Tibial nerve (tissue), 4 donors: ENCODE measurements at places on chromosomes 12 and 14.
A peak's percentile ranks its signal among the peaks of the same experiment; 100 is the strongest.

- no peaks in the 10 kb centered on the region for H3K36me3 ChIP-seq
- H3K27ac ChIP-seq, result no peak overlapping the region
- no peaks in the 10 kb centered on the region for H3K4me1 ChIP-seq
- no peaks in the 10 kb centered on the region for H3K27me3 ChIP-seq
These were observed 77.2 kb downstream of the BHLHE41 start for GRCh38 chr12:26047401-26048226.

DNA sequence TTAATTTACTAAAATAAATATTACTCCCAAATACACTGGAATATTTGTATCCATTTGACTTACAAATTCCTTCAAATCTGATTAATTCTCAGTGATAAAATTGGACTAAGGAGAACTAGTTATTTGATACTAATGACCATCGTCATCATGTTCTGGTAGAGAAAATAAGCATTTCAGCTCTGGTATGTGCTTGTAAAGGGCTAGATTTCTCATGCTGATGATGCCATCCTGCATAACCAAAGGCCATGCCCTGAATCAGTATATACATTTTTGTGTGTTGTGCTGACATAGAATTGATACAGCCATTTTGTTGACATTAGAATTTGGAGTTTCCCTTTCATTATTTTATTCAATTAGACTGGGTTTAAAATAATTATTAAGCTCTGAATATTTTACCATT is 148.9 kb downstream of the PCNX1 start:
- no peaks in the 10 kb centered on the region for H3K4me1 ChIP-seq
- no peak overlapping the region for H3K27ac ChIP-seq
- H3K4me3 ChIP-seq, result no peak overlapping the region
- no peaks in the 10 kb centered on the region for H3K27me3 ChIP-seq

- H3K4me1 ChIP-seq, result peaks cover 10% of the 10 kb centered on the region
- no peak overlapping the region for H3K27ac ChIP-seq
- no peaks in the 10 kb centered on the region for H3K36me3 ChIP-seq
- no peak for DNase-seq
- no peak overlapping the region for H3K4me3 ChIP-seq
These were observed 24.7 kb upstream of the TMED10 start for GRCh38 chr14:75201087-75201486.

DNA sequence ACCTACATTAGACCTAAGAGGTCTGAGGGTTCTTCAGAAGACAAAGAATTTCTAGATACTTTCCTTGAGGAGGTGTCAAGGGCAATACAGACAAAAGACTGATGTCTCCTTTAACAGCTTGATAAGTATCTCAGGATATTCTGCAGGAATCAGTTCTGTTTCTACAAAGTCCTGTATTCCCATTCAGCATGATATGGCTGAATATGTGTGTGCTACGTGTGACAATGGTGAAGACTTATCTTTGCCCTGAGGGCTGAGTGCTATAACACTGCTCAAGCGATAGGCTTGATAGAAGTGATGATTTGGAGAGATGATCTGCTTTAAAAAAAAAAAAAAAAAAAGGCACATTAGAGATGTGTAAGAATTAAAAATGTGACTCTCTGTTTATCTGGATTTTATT is 429.7 kb downstream of the EGLN3 start:
- no peaks in the 10 kb centered on the region for H3K27me3 ChIP-seq
- H3K27ac ChIP-seq, result no peak overlapping the region
- no peaks in the 10 kb centered on the region for H3K36me3 ChIP-seq
- no peak for DNase-seq
- no peaks in the 10 kb centered on the region for H3K4me1 ChIP-seq

DNA sequence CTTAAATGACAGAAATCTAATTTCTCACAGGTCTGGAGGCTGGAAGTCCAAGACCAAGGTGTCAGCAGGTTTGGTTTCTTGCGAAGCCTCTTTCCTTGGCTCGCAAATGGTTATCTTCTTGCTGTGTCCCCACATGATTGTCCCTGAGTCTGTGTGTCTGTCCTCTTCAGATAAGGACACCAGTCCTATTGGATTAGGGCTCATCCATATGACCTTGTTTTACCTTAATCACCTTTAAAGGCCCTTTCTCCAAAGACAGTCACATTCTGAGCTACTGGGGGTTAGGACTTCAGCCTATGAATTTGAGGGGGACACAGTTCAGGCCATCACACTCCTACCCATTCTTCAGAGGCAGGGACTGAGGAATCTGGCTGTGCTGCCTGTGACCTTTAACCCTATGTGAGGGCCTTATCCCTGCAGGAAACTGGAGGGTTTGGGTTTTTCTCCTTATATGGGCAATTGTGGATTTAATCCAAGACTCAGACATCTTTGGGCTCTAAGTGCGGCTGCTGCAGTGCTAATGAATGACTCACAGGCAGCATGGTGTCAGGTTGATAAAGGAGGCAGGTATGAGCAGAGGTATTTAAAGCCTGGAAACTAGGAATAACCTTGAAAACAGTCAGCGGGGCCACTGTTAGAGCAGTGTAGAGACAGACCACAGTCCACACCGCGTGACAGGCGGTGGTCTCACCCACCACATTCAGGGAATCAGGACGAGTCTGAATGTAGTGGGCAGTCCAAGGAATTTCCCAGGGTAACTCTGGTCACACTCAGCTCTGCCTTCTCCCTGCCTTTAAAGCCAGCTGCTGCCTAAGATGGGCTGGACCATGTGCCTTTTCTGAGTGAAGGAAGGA is 10.2 kb downstream of the TPCN1 start:
- H3K27ac ChIP-seq, result no peak overlapping the region
- no peak overlapping the region for H3K4me3 ChIP-seq
- DNase-seq, result no peak
- H3K36me3 ChIP-seq, result no peaks in the 10 kb centered on the region
- H3K27me3 ChIP-seq, result no peaks in the 10 kb centered on the region
- peaks cover 67% of the 10 kb centered on the region for H3K4me1 ChIP-seq

DNA sequence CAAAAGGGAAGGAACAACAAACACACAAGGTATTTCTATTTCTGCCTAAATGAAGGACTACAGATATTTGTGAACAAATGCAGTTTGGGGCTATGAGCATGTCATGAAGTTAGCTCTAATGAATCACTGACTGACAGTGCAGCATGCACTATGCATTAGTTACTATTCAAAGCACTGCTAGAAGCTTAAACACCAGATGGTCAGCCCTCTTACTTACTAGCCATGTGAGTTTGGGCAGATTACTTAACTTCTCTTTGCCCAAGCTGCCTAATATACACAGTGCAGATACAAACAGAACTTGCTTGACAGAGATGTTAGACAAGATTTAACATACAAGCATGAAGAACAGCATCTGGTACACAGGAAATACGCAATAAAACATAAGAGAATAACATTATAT is 96.0 kb downstream of the ATXN2 start:
- no peaks in the 10 kb centered on the region for H3K27me3 ChIP-seq
- no peak overlapping the region for H3K27ac ChIP-seq
- H3K4me3 ChIP-seq, result no peak overlapping the region
- no peak for DNase-seq
- no peaks in the 10 kb centered on the region for H3K36me3 ChIP-seq
- H3K4me1 ChIP-seq, result no peaks in the 10 kb centered on the region

- no peaks in the 10 kb centered on the region for H3K27me3 ChIP-seq
- no peak for DNase-seq
- no peak overlapping the region for H3K4me3 ChIP-seq
- H3K27ac ChIP-seq, result no peak overlapping the region
- no peaks in the 10 kb centered on the region for H3K36me3 ChIP-seq
These were observed 2.1 kb downstream of the KRT84 start for GRCh38 chr12:52383331-52383730.

DNA sequence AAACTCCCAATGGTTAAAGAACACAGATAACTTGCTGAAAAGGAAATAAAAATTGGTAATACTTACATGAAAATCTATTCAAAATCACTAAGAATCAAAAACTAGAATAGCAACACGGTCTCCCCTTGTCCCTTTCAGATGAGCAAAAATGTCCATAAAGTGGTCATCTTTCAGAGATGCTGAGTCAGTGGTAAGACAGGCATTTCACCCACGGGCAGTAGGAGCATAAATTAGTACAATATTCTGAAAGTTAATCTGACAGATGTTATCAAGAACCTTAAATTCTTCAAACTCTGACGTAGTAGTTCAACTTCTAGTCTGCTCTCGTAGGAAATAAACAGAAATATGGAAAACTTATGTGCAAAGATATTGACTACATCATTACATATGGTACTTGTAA is 33.1 kb upstream of the GNPNAT1 start:
- H3K27me3 ChIP-seq, result no peaks in the 10 kb centered on the region
- no peak overlapping the region for H3K4me3 ChIP-seq
- no peaks in the 10 kb centered on the region for H3K4me1 ChIP-seq
- no peak overlapping the region for H3K27ac ChIP-seq

DNA sequence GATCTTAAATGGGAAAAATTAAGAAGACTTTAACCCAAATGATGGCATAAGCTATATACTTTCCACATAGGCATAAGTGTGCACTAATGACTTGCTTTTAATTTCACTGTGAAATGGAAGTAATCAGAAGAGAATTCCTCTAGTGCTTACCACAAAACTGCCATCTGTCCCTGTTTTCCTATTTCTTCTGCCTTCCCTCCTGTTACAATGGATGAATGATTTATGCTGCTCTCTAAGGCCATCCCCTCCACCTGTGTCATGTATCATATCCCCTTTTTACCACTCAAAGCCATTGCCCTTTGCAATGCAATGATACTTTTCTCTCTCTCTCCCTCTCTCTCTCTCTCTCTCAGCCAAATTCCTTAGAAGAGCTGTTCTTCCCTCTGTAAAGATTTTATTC is 109.1 kb downstream of the C12orf50 start:
- DNase-seq, result no peak
- no peaks in the 10 kb centered on the region for H3K36me3 ChIP-seq
- H3K4me3 ChIP-seq, result no peak overlapping the region
- H3K4me1 ChIP-seq, result no peaks in the 10 kb centered on the region
- H3K27me3 ChIP-seq, result no peaks in the 10 kb centered on the region

DNA sequence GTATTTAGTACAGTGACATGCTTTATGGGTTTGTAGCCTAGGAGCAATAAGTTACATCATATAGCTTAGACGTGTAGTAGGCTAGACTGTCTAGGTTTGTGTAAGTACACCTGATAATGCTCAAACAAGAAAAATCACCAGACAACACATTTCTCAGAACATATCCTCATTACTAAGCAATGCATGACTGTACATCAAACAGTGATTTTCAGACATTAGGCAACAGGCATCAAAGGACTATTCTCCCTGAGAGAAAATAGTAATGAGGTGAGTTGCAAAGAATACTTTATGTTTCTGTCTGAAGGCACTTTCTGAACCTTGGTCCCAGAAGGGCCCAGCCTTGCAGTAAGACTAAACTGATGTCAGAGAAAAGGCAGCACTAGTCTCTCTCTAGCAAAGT is 48.4 kb upstream of the SYT10 start:
- no peak overlapping the region for H3K27ac ChIP-seq
- no peaks in the 10 kb centered on the region for H3K27me3 ChIP-seq
- no peak overlapping the region for H3K4me3 ChIP-seq
- no peaks in the 10 kb centered on the region for H3K36me3 ChIP-seq
- H3K4me1 ChIP-seq, result no peaks in the 10 kb centered on the region
- no peak for DNase-seq

GRCh38 chr12:105420046-105420445 is 89.6 kb downstream of the C12orf75 start:
- no peaks in the 10 kb centered on the region for H3K4me1 ChIP-seq
- no peaks in the 10 kb centered on the region for H3K27me3 ChIP-seq
- no peak for DNase-seq
- H3K4me3 ChIP-seq, result no peak overlapping the region
- no peak overlapping the region for H3K27ac ChIP-seq

DNA sequence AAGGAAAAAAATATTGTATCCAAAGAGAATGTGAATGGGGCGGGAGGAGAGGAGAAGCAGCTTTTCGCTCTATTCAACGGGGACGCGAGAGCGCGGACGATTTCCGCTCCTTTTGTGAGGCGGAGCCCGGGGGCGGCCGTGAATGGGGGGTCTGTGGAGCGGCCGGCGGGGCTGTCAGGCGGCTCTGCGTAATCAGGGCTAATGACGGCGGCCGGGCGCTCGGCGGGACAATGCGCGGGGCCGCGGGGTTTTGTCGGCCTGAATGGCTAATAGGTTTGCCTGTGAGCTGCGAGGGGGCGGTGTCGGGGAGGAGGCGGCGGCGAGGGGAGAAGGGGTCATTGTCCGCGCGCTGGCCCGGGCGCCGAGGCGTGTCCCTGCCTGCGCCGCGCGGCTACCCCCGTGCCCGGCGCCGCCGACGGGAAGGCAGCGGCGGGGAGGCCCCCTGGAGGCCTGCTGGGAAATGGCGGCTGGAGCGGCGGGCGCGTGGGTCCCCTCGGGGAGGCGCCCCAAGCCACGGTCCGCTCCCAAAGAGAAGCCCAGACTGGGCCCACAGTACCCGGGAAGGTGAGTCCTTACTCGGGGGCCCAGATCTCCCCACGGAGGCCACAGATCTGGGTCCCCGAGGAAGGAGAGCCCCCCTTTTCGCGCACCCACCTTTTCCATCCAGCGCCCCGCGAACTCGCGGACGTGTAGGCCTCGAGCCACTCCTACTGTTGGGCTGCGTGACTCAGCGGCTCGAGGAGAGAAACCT is 6.0 kb downstream of the SIX6 start:
- peaks cover 84% of the 10 kb centered on the region for H3K27me3 ChIP-seq
- no peak overlapping the region for H3K27ac ChIP-seq
- H3K4me3 ChIP-seq, result peak overlapping the region; percentile 51
- no peak for DNase-seq

DNA sequence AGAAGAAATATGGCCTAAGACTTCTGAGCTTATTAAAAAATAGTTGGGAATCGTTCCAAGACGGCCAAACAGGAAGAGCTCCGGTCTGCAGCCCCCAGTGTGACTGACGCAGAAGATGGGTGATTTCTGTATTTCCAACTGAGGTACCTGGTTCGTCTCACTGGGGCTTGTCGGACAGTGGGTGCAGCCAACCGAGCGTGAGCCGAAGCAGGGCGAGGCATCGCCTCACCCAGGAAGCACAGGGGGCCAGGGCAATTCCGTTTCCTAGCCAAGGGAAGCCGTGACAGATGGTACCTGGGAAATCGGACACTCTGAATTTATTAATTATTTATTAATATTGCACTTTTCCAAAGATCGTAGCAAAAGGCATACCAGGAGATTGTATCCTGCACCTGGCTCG is 857.8 kb downstream of the C12orf50 start:
- no peak for DNase-seq
- H3K27ac ChIP-seq, result no peak overlapping the region
- H3K4me1 ChIP-seq, result no peaks in the 10 kb centered on the region
- H3K36me3 ChIP-seq, result no peaks in the 10 kb centered on the region

- H3K4me1 ChIP-seq, result no peaks in the 10 kb centered on the region
- no peaks in the 10 kb centered on the region for H3K36me3 ChIP-seq
- DNase-seq, result peak; percentile 59
These were observed 121.7 kb downstream of the PPM1H start for GRCh38 chr12:62813031-62813829.

- peaks cover 99% of the 10 kb centered on the region for H3K36me3 ChIP-seq
- H3K27ac ChIP-seq, result no peak overlapping the region
- DNase-seq, result no peak
- no peak overlapping the region for H3K4me3 ChIP-seq
- H3K27me3 ChIP-seq, result no peaks in the 10 kb centered on the region
These were observed 19.7 kb downstream of the PGAM5 start for GRCh38 chr12:132730353-132730752.

GRCh38 chr12:51118706-51119105 is 35.3 kb upstream of the CSRNP2 start:
- no peak overlapping the region for H3K4me3 ChIP-seq
- no peaks in the 10 kb centered on the region for H3K36me3 ChIP-seq
- no peak overlapping the region for H3K27ac ChIP-seq

GRCh38 chr12:1611803-1612572 is 17.0 kb upstream of the WNT5B start:
- no peak for DNase-seq
- H3K4me3 ChIP-seq, result no peak overlapping the region
- no peaks in the 10 kb centered on the region for H3K4me1 ChIP-seq
- H3K27me3 ChIP-seq, result no peaks in the 10 kb centered on the region
- H3K36me3 ChIP-seq, result no peaks in the 10 kb centered on the region
